Activated T-helper 1 cell treated with anti-CD3 and anti-CD28 coated beads, Interleukin-2, amount 50 U/mL, for 16 hours (primary cell): ENCODE measurements at places on chromosomes 7 and 10.
A peak's percentile ranks its signal among the peaks of the same experiment; 100 is the strongest.

DNA sequence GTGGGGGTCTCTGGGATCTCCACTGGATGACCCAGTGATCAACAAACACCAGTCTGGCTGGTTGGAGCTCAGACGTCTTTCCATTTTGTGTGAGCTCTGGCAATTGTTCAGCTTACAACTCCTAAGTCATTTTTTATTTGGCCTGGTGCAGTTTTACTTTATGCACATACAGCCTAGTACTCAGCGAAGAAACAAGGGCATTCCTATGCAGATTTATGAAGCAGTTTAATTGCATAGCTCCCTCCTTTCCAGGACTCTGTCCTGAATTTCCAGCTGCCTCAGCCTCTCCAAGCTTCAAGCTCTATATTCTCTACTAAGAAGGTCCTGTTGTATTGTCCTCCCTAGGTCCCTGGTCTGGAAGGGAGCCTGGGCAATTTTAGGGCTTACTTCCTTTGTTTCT is 145.6 kb upstream of the GALNT17 start:
- DNase-seq: no peak

DNA sequence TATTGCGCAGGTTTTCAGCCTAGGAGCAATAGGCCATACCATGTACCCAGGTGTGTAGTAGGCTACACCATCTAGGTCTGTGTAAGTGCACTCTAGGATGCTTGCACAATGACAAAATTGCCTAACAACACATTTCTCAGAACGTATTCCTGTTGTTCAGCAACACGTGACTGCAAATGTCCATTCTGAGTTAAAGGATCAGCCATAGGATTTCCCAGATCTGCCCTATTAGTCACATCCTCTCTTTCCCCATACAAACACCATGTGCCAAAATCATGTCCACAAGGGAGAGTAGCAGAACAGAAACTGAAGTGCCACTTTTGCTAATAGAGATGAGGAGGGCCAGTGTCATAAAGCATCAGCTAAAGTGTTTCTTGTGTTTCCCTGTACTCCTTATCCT is 42.6 kb upstream of the AMPH start:
- no peak for DNase-seq

DNA sequence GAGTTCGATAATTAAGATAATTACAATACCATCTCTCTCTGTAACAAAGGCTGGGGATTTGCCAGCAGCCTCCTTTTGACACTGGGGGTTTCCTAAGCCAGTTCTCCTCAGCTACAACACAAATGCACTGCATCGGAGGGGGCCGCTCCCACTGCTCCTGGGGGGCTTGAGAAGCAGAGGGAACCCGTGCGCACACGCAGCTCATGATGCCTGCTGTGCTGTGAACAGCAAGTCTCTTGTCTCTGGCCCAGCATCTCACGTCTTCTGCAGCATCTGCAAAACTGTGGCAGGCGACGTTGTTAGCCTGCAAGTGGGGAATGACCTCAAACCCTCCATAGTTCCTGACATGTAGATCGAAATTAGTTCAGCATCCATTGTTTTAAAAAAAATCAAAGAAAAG is 5.5 kb downstream of the VIPR2 start:
- no peak for DNase-seq

- DNase-seq: no peak
These were observed 11.5 kb downstream of the IKZF1 start for GRCh38 chr7:50315739-50316671.

GRCh38 chr10:70549962-70550458 is 52.5 kb downstream of the PRF1 start:
- peak; percentile 58 for DNase-seq

DNA sequence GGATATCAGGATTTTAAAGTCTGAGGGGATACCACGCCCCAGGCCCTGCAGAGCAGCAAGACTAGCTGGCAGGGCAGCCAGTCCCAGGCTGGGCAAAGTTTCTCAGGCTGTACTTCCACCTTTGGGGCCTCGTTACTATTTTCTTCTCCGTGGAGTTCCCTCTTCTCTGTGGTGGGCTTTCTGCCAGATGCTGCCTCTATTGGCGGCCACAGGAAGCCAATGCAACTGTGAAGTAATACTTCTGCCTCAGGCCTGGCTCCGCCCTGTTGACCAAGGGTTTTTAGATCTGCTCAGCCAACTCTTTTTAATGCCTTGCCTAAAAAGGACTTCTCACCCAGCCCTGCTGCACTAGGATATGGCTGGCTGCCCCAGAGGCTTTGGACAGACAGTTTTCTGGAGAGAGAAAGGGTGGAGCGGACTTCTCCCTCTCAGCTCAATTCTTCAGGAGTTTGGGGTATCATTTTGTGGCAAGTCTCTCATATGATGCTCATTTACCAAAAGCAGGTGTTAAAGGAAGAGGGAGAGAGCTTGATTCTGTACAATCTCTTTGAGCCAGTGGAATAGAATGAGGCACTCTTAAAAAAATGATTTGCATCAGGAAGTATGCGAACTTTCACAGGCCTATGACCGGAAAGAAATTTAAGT is 67.4 kb downstream of the HHEX start:
- DNase-seq: no peak

GRCh38 chr10:130128062-130128781 is 8.0 kb upstream of the GLRX3 start:
- no peak for DNase-seq

- DNase-seq: no peak
These were observed 1.6 kb downstream of the GPR22 start for GRCh38 chr7:107471292-107472070.

GRCh38 chr7:140211698-140212097 is 34.9 kb upstream of the KDM7A start:
- DNase-seq: no peak

DNA sequence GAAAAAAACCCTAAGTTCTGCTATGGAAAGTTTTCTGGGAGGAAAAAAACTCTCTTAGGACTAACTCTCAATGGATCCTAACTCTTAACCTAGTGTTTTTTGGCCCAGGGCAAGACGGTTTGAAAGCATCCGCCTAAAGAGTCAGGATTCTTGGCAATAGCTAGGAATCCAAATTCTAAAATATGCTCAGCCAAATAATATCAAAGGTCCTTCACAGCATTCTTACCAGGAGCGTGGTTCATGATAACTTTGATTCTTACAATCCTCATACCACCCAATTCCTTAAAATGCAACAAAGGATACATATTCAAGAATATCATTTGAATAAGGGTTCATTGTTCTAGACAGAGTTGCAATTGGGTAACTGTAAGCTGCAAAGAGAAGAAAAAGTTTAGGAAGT is 21.3 kb downstream of the CPA1 start:
- no peak for DNase-seq

DNA sequence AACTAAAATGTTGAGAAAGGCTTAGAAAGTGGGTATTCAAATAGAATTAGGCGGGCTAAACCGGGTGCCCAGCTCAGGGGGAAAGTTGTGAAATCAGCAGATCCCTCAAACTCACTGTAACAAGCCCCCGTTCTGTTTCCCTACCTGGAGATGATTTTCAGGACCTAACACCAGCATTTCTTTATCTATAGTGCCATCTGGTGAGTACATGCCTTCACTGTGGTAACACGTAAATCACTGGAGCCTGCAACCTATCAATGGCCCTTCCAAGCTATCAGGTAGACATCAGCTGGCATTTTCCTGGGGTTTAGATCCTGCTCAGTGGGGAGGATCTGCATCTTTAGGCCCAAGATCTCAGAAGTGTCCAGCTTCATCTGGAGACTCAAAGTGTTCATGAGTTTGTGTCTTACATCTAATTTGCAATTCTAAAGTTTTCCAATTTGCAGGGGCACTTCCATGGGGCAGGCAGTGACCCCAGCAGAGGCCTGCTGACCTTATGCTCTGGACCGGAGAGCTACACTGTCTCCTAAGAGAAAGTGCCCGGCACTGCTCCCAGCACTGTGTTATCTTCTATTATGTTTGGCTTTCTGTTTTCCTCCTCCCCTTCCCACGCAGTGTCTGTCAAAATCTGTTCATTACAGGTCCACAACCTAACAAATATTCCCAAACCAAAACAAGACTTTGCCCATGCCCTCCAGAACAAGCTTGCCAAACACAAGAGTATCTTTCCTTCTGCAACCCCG is 132.5 kb downstream of the LSM5 start:
- DNase-seq: no peak

DNA sequence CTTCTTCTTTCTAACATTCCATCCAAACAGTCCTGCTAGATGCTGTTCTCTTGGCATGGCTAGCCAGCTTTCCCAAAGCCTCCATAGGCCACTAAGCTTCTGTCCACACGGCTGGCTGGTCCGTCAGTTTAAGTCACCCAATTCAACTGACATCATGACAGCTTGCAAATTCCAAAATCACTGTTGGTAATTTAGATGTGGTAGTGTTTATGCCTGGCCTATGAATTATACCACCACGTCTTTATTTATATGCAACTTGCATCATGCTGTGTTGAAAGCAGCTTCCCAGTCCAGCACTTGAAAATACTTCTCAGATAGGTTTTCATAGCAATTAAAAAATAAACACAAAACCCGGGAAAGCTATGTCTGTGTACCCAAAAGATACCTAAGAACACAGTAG is 2.2 kb upstream of the VIM start:
- no peak for DNase-seq

DNA sequence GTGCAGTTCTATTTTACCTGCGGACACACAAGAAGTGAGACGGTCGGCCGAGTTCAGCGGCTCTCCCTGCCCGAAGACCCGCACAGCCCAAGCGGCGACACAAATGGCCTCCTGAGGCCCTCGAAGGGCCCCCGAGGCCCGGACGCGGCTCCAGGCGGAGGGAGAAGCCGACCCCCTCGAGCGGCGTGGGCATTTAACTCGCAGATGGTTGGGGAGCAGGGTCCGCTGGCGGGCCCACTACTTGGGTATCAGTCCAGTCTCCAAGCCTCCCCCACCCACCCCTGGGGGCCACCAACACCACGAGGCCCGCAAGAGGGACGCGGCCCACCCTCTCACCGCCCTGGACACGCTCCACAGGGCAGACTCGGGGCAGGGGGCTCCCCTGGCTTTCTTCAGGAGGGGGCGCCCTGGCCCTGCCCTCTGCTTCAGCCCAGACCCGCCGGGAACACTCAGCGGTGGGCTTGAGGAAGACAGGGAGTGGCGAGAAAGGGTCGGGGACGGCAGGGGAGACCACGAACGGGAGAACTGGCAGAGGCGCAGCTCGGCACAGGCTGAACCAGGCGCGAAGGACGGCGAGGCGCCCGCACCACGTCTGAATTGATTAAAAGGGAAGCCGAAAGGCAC is 1.7 kb downstream of the IGF2BP3 start:
- DNase-seq: no peak

DNA sequence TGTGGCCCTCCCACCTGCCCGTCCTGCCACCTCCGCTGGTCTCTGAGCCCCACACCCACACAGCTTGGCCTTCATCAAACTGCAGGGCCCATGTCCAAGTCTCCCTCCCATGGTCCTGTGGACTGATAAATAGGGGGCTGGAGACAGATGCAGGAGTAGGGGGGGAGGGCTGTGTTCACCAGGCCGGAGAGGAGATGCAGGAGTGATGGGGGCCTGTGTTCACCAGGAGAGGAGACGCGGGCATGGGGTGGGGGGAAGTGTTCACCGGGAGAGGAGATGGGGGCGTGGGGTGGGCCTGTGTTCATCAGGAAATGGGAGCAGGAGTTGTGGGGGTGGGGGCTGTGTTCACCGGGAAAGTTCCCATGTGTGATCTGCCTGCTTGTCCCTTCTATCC is 37.0 kb downstream of the JAKMIP3 start:
- no peak for DNase-seq

- DNase-seq: no peak
These were observed 106.8 kb downstream of the APBB1IP start for GRCh38 chr10:26544932-26545331.

GRCh38 chr10:110500515-110500905 is 2.8 kb downstream of the DUSP5 start:
- DNase-seq: no peak

GRCh38 chr10:12835709-12836108 is 165.8 kb downstream of the CCDC3 start:
- DNase-seq: no peak

- no peak for DNase-seq
These were observed 9.0 kb upstream of the TMEM273 start for GRCh38 chr10:49197171-49197570.

DNA sequence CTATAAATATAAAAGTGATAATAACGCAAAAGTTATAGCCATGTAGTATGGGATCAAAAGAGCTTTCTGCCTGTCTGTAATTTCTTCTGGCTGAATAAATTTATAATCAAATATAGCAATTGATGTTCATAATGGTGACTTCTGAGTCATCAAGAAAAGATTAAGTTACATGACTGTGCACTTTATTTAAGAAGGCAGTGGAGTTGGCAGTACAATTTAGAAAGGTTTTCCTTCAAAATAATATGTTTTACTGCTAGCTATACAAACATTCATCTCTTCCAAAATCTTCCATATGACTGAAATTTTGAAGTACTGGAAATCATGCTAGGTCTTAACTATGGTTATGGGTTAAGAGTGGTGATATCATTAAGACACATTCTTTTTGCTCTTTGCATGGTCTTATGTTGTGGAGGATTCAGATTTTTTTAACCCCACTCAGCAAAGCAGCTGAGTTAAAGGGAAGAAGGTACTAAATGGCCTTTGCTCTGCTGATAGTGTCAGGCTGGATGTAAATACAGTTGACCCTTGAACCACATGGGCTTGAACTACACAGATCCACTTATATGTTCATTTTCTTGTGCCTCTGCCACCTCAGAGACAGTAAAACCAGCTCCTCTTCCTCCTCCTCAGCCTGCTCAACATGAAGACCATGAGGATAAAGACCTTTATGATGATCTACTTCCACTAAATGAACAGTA is 323.6 kb downstream of the BBS9 start:
- no peak for DNase-seq

DNA sequence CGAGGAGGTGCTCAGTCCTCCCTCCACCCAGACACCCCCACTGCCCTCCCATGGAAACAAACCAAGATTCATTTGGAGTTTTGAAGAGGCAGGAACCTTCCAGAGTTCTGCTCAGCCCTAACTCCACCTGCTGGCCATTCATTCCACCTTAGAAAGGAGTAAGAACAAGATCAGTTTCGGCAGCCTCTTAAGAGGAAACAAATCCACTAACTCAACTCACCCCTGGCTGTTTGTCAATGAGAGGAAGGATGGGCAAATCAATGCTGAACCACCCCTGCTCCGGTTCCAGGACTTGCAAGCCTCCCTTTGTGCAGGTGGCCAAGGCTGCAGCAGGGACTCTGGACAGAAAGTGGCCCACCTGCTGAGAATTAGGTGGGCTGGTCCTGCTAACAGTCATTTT is 26.2 kb downstream of the CCDC3 start:
- DNase-seq: no peak

DNA sequence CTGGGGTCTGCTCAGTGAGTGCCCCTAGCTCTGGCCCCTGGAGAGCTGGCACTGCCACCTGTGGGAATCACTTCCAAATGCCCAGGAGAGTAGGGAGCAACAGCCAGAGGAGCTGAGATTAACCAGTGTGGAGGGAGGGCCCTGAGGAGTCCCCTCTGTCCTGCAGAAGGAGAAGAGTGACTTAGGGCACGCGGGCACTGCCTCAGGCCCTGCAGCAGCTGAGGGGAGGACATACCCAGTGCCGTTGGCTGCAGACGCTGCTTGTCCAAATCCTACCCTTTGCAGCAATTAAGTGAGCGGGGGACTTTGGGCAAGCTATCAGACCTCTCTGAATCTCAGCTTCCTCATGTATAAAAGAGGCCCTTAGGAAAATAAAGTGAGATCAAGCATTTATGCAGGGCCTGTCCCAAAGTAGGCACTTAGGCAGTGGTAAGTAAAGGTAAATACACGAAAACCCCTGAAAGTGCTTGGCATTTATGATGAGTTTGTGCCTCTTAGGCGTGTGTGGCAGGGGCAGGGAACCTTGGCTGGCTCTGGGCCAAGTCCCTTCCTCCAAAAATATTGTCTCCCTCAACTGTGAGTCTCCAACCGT is 16.9 kb downstream of the PRF1 start:
- no peak for DNase-seq
